ENCODE measurements at places on chromosomes 11 and 22.
A peak's percentile ranks its signal among the peaks of the same experiment; 100 is the strongest.

GRCh38 chr11:104581246-104581980, 316.8 kb downstream of the CASP12 start:
- DNase-seq = no peak

DNA sequence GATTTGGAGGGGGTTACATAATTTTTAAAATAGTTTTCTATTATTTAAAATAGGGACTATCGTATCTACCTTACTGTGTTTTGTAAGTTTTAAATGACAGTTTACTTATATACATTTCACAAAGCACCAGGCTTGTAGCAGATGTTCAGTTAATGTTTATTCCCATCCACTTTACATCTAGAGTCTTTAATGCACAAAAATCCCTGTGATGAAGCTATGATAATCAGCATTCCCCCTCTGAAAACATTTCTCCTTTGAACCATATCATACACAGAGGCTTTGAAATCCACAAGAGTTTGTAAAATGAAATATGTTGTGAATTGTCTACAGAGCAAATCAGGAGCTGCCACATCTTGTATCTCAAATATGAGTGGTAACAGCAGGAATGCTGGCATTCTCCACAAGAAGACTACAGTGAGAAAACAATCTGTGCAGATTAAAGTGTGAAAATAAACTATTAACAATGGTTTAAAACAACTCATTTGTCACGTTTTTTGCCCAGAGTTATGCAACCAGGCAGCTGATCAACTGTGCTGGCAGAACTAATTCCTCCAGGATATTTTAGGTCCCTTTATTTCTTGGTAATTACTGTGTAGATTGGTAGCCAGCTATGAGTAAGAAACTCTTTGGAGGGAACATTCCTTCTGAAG, 699.1 kb upstream of the ARHGAP42 start:
- DNase-seq = no peak

- no peak for DNase-seq
Measured at GRCh38 chr11:37474889-37475288, 876.9 kb upstream of the RAG2 start.

DNA sequence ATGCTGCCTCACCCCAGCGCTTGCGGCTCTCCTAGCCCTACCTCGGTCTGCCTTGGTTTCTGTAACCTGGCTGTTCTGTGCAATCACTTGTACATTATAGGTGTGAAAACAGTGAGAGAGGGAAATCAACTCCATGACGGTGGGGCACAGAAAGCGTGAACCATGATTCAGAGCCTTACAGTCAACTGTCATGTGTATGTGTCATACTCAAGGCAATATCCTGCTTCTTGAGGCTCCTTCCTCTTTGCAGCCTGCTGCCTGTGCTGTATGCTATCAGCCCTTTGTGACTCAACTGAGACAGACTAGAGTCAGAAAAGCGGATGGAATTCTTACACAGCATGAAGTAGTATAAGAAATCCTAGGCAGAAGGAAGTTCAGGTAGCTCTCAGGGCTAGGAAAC, 2.1 kb downstream of the NRIP3 start:
- DNase-seq = peak; percentile 53

GRCh38 chr11:65167656-65168055, 2.4 kb upstream of the SPDYC start:
- DNase-seq = no peak

- no peak for DNase-seq
Measured at GRCh38 chr11:73126804-73127480, 15.2 kb downstream of the FCHSD2 start.

GRCh38 chr11:36235750-36236149, 53.5 kb downstream of the COMMD9 start:
- no peak for DNase-seq

- no peak for DNase-seq
Measured at GRCh38 chr11:105220121-105220520, 80.6 kb upstream of the CARD18 start.

GRCh38 chr11:43250309-43250708, 61.5 kb upstream of the API5 start:
- no peak for DNase-seq

DNA sequence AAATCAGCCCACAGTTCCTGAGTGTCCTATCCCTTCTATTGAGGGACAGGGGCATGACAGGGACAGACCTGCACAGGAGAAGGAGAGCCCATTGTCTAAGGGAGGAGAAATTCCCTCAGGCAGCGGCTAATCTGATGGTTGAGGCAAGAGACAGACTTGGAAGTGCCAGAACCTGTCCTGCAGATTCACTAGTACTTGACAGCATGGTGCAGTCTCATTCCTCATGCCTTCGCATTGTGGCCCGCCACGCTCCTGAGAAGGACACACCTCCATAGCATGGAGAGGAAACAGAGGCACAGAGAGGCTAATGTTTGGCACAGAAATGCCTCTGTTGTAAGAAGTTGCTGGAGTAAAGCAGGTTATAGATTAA, 3.2 kb downstream of the P2RY6 start:
- no peak for DNase-seq

GRCh38 chr22:49906071-49906798, 12.0 kb downstream of the ALG12 start:
- no peak for DNase-seq

DNA sequence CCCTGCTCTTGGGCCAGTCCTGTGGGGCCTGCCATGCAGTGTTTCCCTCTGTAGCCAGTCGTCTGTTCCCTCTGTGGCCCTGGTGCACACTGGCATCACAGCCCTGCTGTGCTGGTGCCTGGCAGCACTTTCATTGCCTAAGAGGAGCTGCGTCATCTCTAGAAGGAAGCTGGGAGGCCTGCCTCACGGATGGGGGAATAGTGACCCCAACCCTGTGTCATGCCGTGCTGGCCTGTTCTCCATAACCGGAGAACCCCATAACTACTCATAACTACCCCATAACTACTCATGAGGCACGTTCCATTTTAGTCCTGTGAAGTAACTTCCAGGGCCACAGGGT, 14.0 kb downstream of the RAB36 start:
- no peak for DNase-seq

- DNase-seq = no peak
Measured at GRCh38 chr11:10324474-10324873, 19.6 kb downstream of the ADM start.

DNA sequence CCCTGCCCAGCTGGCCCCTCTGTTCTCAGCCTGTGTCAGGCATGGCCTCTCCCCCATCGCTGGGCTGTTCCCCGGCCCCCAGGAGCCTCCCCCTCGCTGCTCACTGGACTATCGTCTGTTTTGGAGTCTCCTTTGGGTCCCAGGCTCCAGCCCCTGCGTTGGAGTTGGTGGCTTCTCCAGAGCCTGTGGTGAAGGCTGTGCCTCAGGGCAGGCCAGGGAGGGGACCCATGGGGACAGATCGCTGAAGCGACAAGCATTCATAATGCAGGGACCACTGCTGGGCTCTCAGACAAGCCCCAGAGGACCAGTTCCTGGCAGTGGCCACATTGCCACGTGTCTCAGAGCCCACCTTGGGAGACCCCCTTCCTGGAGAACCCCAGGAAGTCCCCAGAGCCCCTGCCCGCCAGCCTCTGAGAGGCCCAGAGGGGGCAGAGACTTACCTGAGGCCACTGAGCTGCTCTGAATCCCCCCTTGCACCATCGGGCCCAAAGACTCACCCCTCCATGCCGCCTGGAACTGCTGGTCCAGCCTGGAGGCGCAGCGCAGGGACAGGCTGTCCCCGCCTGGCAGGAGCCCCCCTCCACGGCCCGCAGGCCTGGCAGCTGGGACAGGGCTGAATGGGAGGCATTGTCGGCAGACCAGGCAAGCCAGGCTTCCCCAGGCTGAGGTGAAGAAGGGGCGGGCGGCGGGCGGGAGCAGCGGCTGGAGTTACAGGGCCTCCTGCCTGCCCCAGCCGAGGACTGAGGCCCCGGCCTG, at the start of gene CHADL:
CHADL (minus strand) TSS at position 555 of the 756 bp plus-strand sequence; CDS start at position 505, 50 bp downstream.
- DNase-seq = no peak

- DNase-seq = no peak
Measured at GRCh38 chr22:19674929-19675253, 39.4 kb upstream of the SEPTIN5 start.

GRCh38 chr11:37770145-37770544, 1172.1 kb upstream of the RAG2 start:
- no peak for DNase-seq
